Kidney tubule cell (primary cell): ENCODE measurements at places on chromosomes 2 and 18.

GRCh38 chr2:105373344-105373781, 25.5 kb downstream of the FHL2 start:
- DNase-seq: no peak

- DNase-seq: no peak
These were observed 46.3 kb downstream of the TRIP12 start for GRCh38 chr2:229875549-229875948.

DNA sequence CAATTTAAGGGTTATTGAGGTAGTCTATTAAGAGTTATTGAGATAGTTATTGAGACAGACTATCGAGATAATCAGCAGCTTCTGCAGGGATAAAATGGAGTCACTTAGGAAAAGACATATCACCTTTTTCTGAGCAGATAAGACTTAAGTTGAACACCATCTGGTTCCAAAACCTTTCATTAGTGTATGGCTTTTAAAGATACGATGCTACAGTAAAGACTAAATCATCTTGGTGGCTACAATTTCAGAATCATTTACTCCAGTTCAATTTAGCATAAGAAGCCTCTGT, 68.6 kb upstream of the DNAJC10 start:
- no peak for DNase-seq

DNA sequence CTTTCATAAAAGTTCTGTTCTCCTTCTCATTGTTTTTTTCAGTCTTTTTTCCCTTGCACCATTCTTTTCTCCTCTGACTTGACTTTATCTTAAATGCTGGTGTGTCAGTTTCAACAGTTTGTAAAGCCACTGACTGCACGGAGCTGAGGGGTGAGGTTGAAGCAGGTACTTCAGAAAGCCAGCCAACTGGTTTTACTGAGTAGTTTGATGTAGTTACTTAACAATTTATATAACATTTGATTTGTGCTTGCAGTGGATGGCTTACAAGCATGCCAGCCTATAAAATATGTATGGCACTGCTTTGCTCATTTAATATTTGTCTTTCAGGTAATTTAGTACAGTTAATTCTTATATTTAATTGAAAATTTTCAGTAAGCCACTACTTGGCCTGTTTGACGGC, 55.4 kb downstream of the FAM171B start:
- DNase-seq: no peak

GRCh38 chr2:71064110-71064611, 4.3 kb upstream of the NAGK start:
- DNase-seq: no peak

DNA sequence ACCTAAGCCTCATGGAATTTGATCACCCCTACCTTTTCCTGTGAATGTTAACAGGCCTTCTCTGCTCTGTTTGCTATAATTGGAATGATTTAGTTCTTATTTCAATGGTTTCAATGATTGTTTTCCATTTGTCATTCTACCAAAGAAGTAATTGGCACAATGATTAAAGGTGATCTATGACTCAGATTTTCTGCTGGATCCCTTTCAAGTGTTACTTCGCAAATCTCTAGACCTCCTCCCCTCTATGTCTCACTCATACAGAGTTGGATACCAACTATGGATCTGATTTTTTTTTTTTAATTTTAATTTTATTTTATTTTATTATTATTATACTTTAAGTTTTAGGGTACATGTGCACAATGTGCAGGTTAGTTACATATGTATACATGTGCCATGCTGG, 29.6 kb upstream of the FAM117B start:
- no peak for DNase-seq

DNA sequence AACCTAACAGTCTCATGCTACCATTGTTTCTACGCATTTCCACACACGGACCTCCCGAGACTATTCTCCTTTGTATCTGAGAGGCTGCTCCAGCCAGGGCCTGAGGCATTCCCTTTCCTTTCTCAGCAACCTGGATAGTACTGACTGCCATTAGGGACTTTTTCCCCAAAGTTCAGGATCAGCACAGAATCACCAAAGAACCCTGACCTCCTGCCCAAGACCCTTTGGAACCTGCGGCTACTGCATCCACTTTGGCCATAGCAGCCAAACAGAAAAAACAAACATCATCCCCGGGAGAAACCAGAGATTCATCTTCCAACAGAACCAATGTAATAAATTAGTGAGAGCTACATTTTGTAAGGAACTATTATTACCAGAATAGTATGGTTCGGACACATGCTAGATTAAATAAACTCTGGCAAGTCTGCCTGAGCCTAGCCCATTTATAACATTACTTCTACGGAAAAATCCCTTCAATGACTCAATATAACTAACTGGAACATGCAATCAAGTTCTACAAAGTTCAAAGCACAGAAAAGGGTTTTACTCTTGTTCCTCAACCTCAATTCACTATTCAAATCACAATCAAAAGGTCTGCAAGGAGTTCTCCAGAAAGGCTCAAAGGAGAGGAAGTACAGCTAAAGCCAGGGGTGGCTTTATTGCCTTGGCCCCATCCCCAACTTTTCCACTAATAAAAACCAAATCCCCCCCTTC, 51.8 kb downstream of the LPIN2 start:
- no peak for DNase-seq

GRCh38 chr2:38360177-38360576, 16.9 kb downstream of the ATL2 start:
- DNase-seq: no peak
